LNCaP clone FGC (cell line): ENCODE measurements at places on chromosomes 16 and 17.

DNA sequence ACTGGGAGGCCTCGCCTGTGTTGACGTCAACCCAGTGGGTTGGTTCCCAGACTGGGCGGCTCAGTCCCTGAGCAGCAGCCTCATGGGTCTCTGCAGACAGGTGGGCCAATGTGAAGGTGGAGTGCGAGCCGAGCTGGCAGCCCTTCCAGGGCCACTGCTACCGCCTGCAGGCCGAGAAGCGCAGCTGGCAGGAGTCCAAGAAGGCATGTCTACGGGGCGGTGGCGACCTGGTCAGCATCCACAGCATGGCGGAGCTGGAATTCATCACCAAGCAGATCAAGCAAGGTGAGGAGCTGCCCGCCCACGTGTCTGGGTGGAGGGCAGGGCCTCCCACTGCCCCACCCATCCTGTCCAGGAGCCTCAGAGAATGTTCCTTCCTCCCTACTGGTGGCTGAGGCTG is 44.1 kb downstream of the MRC2 start:
- DNase-seq = no peak

DNA sequence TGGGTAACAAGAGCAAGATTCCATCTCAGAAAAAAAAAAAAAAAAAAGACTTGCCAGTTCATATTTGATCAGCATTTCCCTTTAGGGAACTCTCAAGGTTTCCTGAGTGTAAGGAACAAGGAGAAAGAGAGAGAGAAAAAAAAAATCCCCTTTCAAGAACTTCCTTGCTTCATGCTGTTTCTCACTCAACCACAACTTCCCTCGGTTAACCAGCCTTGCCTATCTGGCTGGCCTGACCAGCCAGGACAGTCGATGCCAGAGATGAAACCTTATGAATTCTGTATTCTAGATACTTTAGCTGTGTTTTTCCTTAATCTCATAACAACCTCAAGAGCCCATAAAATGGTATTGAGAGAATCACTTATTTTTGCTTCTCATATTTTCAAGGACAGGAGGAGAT is 2.6 kb upstream of the N4BP1 start:
- no peak for DNase-seq

- DNase-seq = no peak
These were observed 68.0 kb downstream of the ABR start for GRCh38 chr17:1111599-1112443.

DNA sequence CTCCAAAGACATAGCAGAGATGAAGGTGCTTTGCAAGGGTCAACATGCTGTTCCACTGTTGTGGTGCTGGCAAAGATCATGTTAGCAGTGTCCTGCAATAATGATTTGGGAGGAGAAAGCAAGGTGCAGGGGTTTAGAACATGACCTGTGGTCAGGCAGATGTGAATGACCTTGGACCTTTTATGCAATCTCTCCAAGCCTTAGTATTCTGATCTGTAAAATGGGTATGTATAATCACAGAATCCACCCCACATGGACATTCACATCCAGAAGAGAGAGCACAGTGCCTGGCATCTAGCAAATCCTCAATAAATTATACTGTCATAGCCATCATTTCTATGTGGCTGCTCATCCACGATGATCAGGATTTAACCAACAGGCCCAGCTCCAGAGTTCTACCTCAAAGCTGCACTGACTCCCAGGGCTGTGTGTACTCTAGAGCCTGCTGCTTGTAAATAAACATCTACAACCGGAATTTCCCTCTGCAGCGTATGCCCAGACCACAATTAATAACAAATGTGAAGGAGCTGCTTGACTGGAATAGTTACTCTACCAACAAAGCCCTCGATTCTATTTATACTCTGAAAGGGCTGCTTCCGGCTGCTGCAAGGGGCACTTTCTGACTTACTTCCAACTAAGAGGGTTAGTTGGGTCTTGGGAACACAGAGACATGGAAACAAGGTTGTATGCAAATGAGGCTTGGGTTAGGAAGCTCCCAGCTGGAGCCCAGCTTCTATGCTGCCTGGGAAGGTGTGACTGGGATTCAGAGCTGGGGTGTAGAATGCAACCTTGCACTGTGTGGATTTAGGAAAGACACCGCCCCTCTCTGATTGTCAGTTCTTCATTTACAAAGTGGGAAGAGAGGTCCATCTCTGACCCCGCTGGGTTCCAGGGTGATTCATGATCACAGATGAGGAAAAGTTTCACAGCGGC is 265.2 kb downstream of the XYLT1 start:
- peak; percentile 19 for DNase-seq

DNA sequence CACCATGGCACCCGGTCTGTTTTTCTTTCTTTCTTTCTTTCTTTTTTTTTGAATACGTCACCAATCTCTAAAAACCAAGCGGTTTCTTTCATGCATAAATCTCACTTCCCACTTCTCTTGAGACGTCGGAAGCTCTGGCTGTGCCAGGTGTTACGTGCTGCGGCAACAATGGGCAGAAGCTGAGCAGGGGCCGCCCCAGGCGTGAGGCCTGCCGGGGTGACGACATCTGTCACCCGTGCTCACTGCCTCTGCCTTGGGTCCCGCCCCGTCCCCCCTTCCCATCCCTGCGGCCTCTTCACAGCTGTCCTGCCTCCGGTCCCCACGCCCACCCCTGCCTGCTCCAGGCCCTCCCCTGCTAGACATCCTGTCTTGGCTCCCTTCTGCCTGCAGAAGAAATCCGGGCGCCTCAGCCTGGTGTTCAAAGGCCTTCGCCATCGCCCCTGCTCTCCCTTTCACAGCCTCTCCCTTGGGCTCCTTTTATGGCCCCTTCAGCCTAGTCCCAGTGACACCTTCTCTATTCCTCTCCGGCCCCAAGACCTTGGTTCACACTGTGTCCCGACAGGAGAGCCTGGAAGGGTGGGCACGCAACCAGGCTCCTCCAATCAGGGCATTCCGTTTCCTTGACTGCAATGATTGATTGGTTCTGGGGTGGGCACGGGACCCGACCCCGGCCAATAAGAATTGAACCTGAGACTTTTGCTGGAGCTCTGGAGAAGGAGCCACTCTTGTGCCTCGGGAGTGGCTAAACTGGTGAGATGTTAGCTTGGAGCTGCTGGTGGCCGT is 4.8 kb downstream of the P2RX1 start:
- DNase-seq = no peak

GRCh38 chr17:64005734-64006167 is 7.6 kb downstream of the PRR29 start:
- DNase-seq = peak; percentile 8

GRCh38 chr17:41296846-41297245 is 5.8 kb downstream of the KRTAP29-1 start:
- DNase-seq = no peak

GRCh38 chr17:61646482-61646881 is 55.5 kb upstream of the NACA2 start:
- DNase-seq = no peak

DNA sequence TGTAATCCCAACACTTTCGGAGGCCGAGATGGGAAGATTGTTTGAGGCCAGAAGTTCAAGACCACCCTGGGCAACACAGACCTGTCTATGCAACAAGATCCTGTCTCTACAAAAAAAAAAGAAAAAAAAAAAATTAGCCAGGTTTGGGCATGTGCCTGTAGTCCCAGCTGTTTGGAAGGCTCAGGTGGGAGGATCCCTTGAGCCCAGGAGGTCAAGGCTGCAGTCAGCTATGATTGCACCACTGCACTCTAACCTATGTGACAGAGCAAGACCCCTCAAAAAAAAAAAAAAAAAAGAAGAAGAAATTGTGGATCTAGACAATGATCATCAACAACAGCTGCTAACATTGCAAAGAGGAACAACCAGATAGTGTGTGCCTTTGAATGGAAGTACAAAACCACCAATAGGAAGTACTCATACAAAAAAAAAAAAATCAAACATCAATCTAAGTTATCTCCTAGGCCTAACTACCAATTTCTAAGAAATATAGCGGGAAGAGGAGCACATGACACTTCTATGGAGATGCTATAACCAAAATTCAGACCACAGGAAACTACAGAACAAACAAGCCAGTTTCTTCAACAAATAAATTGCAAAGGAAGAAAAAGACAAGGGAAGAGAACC is 258.7 kb downstream of the MRTFB start:
- DNase-seq = no peak

GRCh38 chr16:56423584-56424403 is 1.6 kb downstream of the AMFR start:
- no peak for DNase-seq

GRCh38 chr16:56985288-56985961 is 3.9 kb upstream of the NLRC5 start:
- no peak for DNase-seq

DNA sequence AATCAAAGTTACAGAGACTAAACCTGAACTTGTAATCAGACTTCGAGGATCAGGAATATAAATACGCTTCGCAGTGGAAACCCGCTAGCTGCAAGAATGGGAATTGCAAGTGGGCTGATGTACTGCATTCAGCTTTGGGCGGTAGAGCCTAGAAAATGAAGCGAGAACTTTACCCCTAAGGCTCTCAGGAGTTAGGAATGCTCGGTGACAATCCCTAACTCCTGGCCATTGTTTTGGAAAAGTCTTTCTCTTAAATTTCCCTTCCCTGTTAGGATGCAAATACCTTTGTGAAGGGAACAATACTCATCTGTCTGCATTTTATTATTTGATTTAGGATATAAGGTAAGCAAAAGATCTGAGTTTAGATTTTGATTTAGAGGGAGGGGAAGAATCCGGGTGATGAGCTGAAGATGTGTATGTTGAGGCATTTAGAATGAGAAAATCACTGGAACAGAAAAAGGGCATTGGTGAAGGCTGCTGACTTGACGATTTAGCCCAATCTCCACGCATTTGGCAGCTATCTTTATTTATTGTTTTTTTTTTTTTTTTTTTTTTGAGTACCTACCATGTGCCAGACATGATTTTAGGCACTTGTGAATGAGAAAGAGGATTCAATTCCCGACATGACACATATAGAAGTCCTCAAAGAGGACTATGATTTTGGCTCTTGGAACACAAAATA is 2.2 kb upstream of the TOX3 start:
- no peak for DNase-seq

- no peak for DNase-seq
These were observed 30.4 kb upstream of the MEAK7 start for GRCh38 chr16:84534815-84535214.

DNA sequence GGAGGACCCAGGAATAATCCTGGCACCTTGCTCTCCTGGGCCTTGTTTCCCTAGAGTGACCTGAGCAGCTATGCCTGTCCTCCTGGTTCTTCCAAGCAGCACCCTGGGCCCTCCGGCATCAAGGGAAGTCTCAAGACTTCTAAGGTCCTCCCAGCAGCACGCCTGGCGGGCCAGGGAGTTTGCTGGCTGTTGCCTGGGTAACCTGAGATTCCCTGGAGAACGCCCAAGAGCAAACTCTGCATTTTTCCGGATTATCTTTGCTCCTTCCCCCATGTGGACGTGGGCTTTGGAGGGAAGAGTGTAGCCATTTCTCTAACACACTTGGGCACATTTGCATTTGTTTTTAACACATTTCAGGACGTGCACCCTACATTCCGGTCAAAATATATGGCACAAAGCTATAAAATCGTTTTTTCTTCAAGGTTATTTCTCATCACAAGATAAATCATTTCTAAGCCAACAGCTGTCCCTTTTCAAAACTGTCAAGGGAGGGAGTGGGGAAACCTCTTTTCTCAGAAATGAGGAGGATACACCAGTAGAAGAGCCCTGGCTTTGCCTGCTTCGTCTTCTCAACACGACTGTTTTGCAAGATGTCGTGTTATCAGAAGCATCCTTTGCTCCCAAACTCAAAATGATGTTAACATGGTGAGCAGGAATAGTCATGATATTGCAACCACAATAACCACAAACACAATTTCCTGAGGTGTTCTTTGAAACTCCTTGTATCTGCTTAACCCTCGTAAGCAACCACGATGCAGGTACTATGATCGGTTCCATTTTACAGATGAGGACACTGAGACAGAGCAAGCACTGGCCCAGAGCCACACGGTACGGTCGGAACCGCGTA is 116.5 kb downstream of the ADCY9 start:
- no peak for DNase-seq

- no peak for DNase-seq
These were observed 9.3 kb downstream of the ADORA2B start for GRCh38 chr17:15954222-15954621.

DNA sequence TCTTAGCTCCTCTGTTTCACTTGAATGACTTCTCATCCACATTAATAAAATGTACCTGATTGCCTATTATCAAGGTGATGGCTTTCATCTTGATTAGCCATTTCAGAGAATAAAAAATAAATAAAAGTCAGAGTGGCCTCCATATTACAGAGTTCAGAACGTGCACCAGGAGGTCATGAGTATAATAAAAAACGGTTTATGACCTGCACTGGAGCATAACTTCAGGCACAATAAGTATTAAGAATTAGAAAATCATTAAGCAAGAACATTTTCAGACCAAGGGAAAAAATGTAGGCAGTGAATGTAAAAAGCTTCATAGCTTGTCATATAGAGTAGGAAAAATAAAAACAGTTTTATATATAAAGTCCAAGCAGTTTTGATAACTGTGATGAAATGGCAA is 11.4 kb downstream of the METTL9 start:
- DNase-seq = no peak

- no peak for DNase-seq
These were observed 834 bp downstream of the CDH8 start for GRCh38 chr16:62035115-62036092.

- peak; percentile 100 for DNase-seq
These were observed 31.0 kb downstream of the SOX9 start for GRCh38 chr17:72151565-72152386.

DNA sequence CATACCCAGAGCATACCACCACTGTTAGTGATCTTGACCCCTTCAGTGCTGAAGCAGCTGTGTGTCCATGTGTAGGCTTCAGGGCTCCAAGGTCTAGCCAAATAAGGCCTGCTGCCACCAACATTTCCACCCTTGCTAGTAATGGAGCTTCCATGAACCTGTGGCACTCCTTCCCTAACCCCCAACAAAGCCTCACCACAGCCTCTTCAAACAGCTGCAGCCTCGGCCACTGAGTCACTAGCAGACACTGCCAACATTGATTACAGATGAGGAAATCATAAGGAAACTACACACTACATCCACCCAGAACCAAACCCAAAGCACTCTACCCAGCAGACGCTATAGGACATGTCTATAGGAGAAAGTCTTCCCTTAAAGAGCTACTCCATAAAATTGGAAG is 610.7 kb downstream of the KCNJ2 start:
- no peak for DNase-seq

DNA sequence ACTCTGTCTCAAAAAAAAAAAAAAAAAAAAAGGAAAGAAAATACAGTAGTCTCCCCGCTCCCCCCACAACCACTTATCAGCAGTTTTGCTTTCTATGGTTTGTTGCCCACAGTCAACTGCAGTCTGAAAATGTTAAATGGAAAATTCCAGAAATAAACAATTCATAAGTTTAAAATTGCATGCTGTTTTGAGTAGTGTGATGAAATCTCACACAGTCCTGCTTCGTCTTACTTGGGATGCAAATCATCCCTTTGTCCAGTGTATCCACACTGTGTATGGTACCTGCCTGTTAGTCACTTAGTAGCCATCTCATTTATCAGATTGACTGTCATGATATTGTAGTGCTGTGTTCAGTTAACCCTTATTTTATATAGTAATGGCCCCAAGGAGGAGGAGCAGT is 41.5 kb downstream of the NF1 start:
- DNase-seq = no peak

GRCh38 chr16:19844945-19845641 is 39.6 kb downstream of the GPRC5B start:
- DNase-seq = no peak

DNA sequence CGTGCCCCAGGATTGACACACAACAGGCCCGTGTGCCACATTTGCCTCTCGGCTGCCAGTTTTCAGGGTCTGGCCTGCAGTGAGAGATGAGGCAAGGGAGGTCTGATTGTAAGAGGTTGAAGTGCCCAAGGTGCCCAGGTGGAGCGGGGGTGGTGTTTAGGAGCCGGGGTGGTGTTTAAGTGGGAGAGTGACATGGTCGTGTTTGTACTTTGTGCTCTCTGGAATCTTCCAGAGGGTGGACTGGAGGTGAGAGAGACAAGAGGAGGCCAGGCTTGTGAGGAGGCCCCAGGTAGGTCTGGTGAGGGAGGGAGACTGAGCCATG is 10.5 kb downstream of the SLC5A10 start:
- no peak for DNase-seq
